ENCODE measurements at places on chromosomes 2 and 18. TPM values are rescaled to one million over a fixed set of nuclear protein-coding genes. Genes with fewer than 3 reads are reported as not detected.
A peak's percentile ranks its signal among the peaks of the same experiment; 100 is the strongest.

DNA sequence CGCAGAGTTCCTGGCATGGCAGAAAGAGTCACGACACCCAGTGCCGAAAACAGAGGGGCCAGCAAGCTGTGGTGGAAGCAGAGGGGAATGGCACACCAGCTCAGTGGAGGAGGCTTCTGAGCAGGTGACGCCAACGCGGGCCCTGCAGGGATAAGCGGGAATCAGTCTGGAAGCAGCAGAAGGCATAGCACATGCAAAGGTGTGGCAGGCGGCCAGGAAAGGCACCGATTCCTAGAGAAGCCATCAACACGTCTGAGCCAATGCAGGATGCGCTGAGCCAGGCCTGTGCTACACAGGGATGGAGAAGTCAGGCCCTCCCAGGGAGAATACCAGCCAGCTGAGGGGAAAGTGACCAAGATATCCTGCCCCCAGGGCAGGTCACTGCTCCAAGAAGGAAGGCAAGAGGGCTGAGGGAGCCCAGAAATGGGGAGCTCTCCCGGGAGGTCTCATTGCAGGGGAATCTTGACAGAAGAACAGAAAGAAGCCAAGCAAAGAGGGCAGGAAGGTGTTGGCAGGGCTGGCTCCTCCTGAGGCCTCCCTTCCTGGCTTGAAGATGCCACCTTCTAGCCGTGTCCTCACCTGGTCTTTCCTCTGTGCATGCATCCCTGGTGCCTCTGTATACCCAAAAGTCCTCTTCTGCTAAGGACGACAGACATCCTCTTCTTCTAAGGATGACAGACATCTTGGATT, 16.3 kb downstream of the TEX51 start:
- no peak for DNase-seq

DNA sequence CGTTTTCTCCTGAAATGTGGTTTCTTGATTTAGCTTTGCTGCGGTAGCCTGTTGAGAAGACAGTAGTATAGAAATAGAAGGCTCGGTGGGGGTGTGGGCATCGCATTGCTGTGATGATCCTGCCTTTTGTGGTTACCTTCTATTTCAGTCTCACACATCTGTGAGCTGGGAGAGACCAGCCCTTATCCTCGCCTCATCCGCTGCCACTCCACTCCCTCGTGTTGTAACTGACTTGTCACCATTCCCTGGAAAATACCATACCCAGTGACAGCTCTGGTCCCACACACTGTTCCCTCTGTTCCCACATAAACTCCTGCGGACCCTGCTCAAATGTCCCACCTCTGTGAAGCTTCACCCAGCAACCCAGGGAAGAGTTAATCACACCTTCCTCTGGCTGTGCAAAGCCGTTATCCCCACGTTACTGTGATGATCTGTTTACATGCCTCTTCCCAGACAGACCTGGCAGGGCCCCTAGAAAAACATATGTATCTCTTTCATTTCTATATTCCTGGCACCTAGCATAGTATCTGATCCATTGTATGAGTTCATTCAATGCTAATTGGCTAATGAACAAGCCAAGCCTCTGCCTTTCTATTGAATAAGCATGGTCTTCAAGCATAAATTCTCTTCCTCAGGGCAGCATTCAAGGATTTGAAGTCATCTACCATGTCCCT, 114.6 kb downstream of the MAPK4 start:
- DNase-seq: no peak

DNA sequence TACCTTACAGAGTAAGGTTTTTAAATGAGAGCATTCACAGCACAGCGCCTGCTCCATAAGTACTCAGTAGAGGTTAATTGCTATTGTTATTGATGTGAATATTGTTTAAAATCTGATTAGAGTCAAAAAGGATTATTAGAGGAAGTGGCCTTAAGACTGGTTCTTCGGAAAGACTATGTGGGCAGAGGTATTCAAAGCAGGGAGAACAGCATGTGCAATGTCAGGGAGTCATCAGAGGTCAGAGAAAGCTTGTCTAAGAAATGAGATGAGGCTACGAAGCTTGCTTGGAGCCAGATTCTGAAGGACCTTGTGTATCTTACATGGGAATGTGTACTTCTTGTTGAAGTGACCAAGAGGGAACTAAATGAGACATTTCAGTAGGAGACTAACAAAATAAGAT, 49.8 kb downstream of the PMS1 start:
- no peak for DNase-seq

DNA sequence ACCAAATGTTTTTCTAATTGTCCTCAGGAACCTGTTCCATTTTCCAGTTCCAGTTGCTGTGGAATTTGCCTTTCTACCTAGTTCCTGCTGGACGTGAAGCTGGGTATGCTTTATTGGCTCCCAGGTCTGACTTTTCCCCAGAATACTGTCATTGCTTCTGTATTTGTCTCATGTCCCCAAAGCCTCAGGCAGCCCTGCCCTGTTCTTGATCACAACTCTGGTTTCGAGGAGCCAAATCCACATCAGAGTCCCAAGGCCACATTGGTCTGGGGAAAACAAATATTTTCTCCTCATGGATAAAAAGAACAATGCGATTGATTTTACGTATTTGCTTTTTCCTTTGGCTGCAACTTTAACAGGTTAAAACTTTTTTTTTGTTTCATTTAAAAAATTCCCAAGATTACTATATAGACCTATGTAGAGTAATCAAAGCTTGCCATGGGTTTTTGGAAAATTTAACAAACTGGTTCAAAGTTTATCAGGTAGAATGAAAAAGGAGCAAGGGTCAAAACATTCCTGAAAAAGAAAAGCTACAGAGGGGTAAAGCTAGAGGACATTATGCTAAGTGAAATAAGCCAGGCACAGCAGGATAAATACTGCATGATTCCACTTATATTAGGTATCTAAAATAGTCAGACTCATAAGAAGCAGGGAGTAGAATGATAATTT, 85.2 kb downstream of the MDH1 start:
- no peak for DNase-seq

DNA sequence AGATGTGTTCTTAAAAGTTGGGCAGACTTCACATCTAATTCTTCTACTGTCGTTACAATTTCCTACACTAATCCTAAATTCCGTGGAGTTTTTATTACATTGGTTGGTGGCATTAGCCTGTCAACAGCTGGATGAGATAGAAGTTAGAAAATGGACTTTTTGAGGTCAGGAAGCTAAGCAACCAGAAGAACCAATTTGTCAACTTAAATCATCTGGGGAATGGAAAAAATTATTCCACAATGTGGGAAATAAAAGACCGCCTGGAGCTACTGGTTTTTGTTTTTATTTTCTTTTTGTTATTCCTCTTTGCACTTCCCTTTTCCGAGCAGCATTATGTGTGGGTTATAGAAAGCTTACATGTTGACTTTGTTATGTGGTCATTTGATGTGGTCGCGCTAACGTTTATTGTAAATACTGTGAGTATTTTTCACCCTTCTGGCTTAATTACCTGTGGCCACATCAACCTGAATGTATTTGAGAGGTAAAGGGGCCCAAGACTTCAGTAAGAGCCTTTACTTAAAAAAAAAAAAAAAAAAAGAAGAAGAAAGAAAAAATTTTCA, 75.3 kb downstream of the PTPRM start:
- no peak for DNase-seq

GRCh38 chr18:28168725-28169124, 8.2 kb downstream of the CDH2 start:
- no peak for DNase-seq

DNA sequence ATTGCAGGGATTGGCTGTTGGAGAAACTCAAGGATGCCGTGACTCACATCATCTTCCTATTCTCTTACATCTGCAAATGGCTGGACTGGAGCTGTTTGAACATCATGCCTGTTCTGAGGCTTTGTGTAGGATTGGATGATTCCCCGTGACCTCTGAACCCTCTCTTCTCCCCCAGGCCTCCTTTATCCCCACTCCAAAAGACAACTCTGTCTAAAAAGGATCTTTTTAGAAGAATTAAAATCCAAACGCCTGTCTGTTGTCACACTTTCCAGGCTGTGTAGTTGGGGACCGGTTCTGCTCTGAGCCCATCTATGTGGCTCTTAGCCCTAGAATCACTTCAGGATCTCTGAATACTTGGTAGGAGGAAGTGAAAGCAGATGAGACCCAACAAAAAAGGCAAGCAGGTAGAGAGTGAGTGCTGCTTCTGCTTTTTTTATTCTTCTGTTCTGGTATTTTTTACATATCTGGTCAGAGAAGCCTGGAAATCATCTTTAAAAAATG, 565 bp downstream of the SP140 start:
- DNase-seq: no peak

GRCh38 chr2:48756289-48756688, 765 bp upstream of the LHCGR start:
- DNase-seq: no peak

- no peak for DNase-seq
These were observed 114.7 kb downstream of the CPS1 start for GRCh38 chr2:210671065-210671464.

- no peak for DNase-seq
These were observed 377.1 kb downstream of the TNS1 start for GRCh38 chr2:217625557-217626169.

DNA sequence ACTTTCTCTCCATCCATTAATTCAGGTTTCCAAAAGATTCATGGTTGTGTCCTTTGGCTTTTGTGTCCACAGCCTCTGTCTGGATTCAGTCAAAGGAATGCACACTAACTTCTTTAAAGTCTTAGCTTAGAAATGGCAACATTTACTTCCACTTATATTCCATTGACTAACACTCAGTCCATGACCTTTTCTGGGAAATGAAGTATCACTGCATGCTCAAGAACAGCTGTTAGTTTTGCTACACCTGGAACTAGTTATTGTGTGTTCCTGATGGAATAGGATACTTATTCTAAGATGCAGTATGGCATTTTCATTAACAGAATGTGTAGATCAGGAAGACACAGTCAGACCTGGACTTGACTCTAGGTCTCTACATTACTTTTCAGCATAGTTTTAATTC, 88.8 kb downstream of the KYNU start:
- no peak for DNase-seq

GRCh38 chr18:61637319-61637718, 255.5 kb downstream of the RNF152 start:
- DNase-seq: peak; percentile 66

GRCh38 chr2:66070721-66071602, 364.0 kb upstream of the MEIS1 start:
- DNase-seq: no peak

DNA sequence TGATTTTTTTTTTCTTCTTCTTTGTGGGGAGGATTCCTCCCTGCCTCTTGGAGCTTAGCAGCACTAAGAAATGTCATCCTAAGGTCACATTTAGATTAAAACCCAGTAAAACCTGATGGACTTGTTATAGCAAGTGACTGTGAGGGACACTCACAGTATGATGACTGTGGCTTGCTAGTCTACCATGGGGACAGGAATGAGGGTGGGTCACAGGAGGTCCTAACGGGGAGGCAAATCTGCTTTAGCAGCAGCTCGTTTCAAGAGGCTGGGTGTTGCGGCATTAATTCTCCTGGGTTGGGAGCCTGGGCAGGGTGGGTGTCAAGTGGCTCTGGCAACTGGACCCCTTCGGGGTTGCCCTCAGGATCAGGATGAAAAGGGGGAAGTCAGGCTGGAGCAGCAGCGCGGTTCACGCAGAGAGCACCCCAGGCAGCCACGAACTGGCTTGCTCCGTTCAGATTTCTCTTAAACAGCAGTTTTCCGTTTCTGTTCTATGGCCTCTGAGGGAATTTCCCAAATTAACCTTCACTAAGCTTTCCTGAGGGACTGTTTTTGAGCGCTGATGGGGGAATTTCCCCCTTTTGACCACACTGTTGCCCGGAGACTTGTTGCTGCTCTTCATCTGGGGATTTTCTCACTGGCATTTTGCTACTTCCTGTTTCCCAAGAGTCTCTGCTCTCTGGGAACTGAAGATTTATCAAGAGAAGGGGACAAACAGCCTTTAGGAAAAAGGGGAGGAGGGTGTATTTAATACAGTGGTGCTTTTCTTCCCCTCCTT, 59.8 kb upstream of the PELI1 start:
- peak; percentile 25 for DNase-seq

GRCh38 chr18:2486426-2486825, 84.9 kb downstream of the METTL4 start:
- DNase-seq: no peak

- no peak for DNase-seq
These were observed 41.2 kb downstream of the MCFD2 start for GRCh38 chr2:46874236-46874929.

DNA sequence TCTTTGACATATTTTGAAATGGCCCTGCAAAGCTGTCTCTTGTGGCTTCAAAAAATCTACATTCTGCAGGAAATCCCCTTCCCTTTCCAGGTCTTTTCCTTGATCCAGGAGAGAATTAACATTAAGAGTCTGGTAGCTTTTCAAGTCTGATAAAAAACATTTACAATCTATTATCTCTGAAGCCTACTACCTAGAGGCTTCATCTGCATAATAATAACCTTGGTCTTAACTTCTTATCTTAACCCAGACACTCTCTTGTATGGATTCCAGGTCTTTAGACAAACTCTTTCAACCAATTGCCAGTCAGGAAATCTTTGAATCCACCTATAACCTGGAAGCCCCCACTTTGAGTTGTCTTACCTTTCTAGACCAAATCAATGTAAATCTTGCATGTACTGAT, 179.3 kb upstream of the ZC3H15 start:
- no peak for DNase-seq

DNA sequence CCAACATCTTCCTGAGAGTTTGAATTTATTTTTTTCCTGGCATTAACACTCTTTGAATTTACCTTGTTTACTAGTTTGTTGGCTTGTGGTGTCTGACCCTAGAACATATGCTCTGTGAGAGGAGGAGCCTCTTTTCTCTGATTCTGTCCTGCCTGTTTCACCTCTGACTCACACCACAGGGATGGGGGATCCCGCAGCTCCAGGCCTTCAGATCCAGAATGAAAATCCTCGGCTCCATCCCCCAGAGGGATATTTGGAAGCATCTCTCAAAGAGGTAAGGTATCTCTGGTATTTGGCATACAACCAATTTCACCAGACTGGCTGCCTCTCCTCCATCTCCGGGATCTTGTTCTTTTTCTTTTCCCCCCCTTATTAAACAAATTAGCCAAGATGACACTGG, 104.7 kb downstream of the GPR39 start:
- DNase-seq: no peak

GRCh38 chr2:17573804-17574175, 33.3 kb downstream of the VSNL1 start:
- DNase-seq: no peak

- no peak for DNase-seq
These were observed at the start of gene KLHL41 for GRCh38 chr2:169509298-169509885. TSS of gene KLHL41 (plus strand) at chr2:169509702. CDS start at chr2:169509779, 77 bp downstream.

TMEM163 gene
- total RNA-seq: 0.48 TPM

GREB1L gene
- total RNA-seq: 1.5 TPM

GCG gene
- total RNA-seq: 17.6 TPM

UBXN4 gene
- total RNA-seq: 66.8 TPM

PIEZO2 gene
- total RNA-seq: 4.2 TPM

CPO gene
- not detected for total RNA-seq

MAL gene
- total RNA-seq: 5.2 TPM

GREB1 gene
- 0.41 TPM for total RNA-seq

ME2 gene
- total RNA-seq: 30.8 TPM

HOXD3 gene
- total RNA-seq: not detected

FARP2 gene
- total RNA-seq: 116 TPM

NPPC gene
- 90.4 TPM for total RNA-seq

Data from transverse colon (tissue), 4 donors.